Urinary bladder (tissue), 4 donors: ENCODE measurements at places on chromosomes 3 and 15. TPM values are rescaled to one million over a fixed set of nuclear protein-coding genes. Genes with fewer than 3 reads are reported as not detected.

The CELF6 gene
- 3.0 TPM for polyA plus RNA-seq

The PAQR9 gene
- 0.03 TPM for polyA plus RNA-seq

DNA sequence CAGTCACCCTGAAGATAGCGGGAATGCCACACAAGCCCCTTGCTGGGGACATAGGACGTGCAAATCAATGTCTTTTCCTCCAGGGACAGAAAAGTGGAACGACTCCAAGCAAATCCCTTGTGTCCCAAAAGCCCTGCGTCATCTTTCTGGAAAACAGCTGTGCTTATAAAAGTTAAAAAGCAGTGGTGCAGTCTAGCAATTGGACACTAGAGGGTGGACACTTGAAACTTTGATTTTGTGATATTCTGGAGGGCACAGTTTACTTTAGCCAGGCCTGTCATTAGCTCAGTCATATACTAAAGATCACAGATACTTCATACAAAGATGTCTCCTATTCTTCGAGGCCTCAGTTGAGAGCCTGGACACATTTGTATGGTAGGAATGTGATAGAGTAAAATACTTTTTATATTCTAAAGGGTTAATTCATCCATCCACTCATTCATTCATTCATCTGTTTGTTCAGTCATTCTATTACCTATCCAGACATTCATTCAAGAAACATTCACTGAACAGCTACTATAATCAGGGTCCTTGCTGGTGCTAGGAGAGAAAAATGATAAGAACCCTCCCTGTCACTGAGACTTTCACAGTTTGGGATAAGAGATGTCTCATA lies 63.8 kb upstream of the ANKRD34C start:
- no peak for DNase-seq

The XCR1 gene
- polyA plus RNA-seq = 0.77 TPM

The ARRDC4 gene
- 30.5 TPM for polyA plus RNA-seq

GRCh38 chr3:169026543-169027182 lies 636.8 kb downstream of the MECOM start:
- no peak for DNase-seq

DNA sequence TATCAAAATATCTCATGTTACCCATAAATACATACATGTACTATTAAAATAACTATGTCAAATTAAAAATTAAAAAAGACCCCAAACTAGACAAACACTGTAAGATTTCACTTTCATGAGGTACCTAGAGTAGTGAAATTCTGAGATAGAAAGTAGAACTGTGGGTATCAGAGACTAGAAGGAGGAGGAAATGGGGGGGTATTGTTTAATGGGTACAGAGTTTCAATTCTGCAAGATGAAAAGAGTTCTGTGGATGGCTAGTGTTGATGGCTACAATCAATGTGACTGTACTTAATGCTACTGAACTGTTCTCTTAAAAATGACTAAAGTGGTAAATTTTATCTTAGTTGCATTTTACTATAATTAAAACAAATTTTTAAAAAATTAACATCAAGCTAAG lies 36.6 kb downstream of the RFX7 start:
- DNase-seq = no peak

GRCh38 chr3:195184716-195185421 lies 86.1 kb downstream of the XXYLT1 start:
- no peak for DNase-seq

The YEATS2 gene
- 13.4 TPM for polyA plus RNA-seq

The CHL1 gene
- polyA plus RNA-seq = 10.7 TPM
